ENCODE measurements at places on chromosomes 5 and 9. TPM values are rescaled to one million over a fixed set of nuclear protein-coding genes. Genes with fewer than 3 reads are reported as not detected.
A peak's percentile ranks its signal among the peaks of the same experiment; 100 is the strongest.

- peak overlapping the region; percentile 44 for H3K4me3 ChIP-seq
- H3K36me3 ChIP-seq = no peaks in the 10 kb centered on the region
- no peaks in the 10 kb centered on the region for H3K27me3 ChIP-seq
- H3K27ac ChIP-seq = peak overlapping the region; percentile 13
- no peaks in the 10 kb centered on the region for H3K4me1 ChIP-seq
- no peak for DNase-seq
Observed at GRCh38 chr9:123400926-123401503, 45.0 kb downstream of the CRB2 start.

GRCh38 chr5:33891788-33892619, at the start of gene ADAMTS12:
ADAMTS12 (minus strand) TSS chr5:33891990; CDS start chr5:33891856, 134 bp downstream.
- no peaks in the 10 kb centered on the region for H3K27me3 ChIP-seq
- peak within 1 kb of the TSS; percentile 70 for H3K4me3 ChIP-seq
- peak within 1 kb of the TSS; percentile 38 for H3K27ac ChIP-seq
- no peaks in the 10 kb centered on the region for H3K36me3 ChIP-seq

DNA sequence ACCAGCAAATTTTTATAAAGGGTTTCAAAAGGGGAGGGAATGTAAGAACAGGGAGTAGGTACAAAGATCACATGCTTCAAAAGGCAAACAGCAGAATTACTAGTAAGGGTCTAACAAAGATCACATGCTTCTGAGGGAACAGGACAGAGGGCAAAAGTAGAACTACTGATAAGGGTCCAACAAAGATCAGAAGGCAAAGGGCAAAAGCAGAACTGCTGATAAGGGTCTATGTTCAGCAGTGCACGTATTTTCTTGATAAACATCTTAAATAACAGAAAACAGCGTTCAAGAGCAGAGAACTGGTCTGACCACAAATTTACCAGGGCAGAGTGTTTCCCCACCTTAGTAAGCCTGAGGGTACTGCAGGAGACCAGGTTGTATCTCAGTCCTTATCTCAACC, 469.5 kb upstream of the PIK3R1 start:
- no peaks in the 10 kb centered on the region for H3K36me3 ChIP-seq
- H3K4me3 ChIP-seq = no peak overlapping the region
- DNase-seq = no peak

GRCh38 chr9:125861405-125862058, 114.4 kb downstream of the PBX3 start:
- no peak for DNase-seq
- H3K27ac ChIP-seq = no peak overlapping the region
- no peaks in the 10 kb centered on the region for H3K27me3 ChIP-seq
- no peak overlapping the region for H3K4me3 ChIP-seq
- no peaks in the 10 kb centered on the region for H3K4me1 ChIP-seq

SLC2A8 gene
- 33.4 TPM for total RNA-seq

EMB gene
- total RNA-seq = 23.1 TPM

ZNF883 gene
- total RNA-seq = 0.95 TPM

IQGAP2 gene
- total RNA-seq = 15.3 TPM
